ENCODE measurements at places on chromosomes 2 and 18. TPM values are rescaled to one million over a fixed set of nuclear protein-coding genes. Genes with fewer than 3 reads are reported as not detected.

DNA sequence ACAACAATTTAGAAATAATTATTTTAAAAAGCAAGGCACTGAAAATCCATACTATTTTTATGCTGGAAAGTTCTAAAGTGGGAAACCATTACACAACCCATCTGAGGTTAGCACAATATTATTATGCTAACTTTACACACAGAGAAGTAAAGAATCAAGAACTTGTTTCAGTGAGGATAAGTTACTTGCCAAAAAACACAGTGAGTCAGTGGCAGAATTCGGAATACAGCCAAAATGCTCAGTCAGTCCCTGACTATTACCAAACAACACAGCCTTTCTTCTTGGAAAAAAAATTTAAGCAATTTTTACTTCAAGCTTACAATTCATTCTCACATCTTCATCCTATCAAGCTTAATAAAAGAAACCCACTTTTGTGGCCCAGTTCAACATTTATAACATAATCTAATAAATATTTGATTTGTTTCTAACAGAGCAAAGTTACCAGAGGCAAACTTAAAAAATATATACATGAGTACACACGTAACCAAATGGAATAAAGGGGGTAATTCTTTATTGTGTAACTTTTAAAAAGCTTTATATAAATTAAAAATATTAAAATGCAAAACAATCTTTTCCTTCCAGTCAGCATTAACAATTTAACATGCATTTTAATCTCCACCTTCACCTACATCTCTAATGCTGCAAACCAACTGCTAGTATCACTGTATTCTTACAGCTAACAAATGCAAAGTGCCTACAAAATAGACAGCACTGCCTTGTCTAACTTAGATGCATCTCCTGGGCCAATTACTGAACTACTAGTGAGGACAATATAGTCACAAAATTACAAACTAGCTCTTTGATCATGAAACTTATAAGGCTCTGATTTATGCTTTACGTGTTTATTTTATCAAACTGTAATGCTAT lies 55.2 kb downstream of the CCDC88A start:
- peak; percentile 36 for DNase-seq

- DNase-seq: no peak
Observed at GRCh38 chr2:239917957-239918481, 107.1 kb downstream of the NDUFA10 start.

CNTNAP5 gene
- total RNA-seq: not detected

GRCh38 chr18:11948852-11949523 lies 32.3 kb upstream of the IMPA2 start:
- DNase-seq: no peak

ITGA4 gene
- 0.18 TPM for total RNA-seq

RAPGEF4 gene
- total RNA-seq: not detected

- DNase-seq: peak; percentile 89
Observed at GRCh38 chr2:241701399-241702154, at the start of gene ING5. Gene ING5, plus strand, starts transcription at chr2:241702039. Its CDS starts 27 bp downstream, at chr2:241702066.

TTC32 gene
- total RNA-seq: 9.0 TPM

DNA sequence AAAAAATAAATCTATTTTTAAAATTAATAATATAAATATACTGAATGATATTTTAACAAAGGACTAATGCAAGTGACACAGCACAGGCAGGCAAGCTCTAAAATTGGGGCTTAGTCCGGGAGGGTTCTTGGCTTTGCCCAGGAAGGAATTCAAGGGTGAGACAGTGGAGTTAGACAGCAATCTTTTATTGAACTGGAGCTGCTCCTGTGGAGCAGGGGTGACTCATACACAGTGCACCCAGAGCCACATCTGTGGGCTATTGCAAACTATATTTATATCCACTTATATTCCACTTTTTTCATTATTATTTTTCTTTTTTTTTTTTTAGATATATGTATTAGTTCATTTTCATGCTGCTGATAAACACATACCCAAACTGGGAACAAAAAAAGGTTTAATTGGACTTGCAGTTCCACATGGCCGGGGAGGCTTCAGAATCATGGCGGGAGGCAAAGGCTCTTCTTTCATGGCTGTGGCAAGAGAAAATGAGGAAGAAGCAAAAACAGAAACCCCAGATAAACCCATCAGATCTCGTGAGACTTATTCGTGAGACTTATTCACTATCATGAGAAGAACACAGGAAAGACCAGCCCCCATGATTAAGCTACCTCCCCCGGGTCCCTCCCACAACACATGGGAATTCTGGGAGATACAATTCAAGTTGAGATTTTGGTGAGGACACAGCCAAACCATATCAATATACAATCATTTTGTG lies 437.1 kb downstream of the BCL11A start:
- DNase-seq: no peak

GRCh38 chr2:85936421-85937068 lies 47.8 kb upstream of the ST3GAL5 start:
- no peak for DNase-seq

DNA sequence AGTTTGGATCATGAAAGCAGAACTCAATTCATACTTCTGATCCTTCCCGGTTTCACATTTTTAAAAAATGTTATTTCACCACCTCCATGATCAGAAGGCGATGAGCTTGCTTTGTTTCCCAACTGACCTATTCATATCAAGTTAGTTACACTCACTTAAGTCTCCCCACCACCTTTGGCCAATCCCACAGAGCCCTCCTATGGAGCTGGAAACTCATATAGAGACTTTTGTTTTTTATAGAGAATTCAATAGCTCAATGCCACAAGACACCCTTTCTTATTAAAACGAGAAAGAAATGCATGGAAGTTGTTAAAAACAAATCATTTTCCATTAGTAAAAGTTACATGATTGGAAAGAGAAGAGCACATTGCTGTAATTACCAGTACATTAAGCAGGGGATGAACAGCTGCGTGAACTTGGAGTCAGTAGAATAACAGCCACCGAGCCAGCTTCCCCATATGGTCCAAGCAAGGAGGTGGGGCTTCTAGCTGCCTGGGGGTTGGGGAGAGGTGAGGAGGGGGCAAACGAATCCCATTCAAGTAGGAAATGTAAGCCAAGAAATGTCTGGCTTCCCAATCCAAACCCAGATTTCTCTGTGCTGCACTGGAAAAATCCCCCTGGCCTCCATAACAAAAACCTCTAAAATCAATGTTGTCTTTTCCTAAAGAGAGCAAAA lies 614.5 kb downstream of the IRS1 start:
- DNase-seq: no peak

DNA sequence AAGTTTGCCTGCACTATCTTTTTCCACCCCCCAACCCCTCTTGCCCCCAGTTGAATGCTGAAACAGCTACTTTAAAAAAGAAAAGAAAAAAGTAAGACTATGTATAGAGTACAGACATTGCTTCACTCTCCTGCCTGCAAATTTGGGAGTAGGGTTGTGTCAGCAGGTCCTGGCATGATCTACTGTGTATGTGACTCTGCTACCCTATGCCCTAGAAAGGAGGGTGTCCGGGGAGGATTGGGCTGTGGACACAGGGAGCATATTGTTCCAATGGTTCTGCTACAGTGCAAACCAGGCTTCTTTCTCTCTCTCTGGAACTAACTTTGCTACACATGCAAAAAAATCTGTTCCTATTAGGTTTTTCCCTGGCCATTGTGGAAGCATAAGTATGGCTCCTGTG lies 9.9 kb upstream of the ZEB2 start:
- DNase-seq: no peak

DNA sequence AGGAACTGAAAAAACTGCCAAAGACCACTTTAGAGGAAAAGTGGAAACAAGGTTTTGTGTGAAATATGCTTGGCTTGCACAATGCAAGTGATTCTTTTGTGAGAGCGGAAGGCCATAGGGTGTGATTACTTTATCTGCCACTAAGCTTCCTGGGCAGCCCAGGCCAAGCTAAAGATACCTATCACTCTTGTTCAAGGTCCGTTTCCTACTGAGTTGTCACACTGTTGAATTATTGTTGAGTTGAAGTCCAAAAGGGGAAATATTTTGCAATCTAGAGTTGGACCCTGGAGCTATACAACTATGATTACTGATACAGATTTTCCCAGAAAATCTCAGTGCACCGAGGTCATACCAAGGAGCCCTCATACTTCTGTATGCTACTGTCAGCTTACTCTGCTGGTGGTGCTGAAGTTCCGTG lies 72.7 kb upstream of the CTAGE1 start:
- no peak for DNase-seq

DNA sequence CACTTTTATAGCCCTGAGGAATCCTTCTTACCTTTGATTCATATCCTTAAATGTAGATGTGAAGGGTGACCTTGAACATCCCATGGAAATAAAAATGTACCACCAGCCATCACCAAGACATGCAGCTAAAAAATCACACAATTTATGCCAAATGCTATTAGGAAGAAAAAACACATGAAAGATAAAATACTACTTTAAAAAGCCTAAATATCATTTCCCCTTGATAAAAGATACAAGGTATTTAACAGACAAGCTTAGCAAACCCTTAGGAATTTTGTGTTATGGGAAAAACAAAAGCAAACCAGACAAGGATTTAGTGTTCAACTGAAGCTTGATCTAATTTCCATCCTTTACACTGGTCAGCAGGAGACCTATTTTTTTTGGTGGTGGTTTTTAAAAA lies 255.0 kb downstream of the ICOS start:
- DNase-seq: no peak

GRCh38 chr2:64179582-64180321 lies 35.5 kb upstream of the PELI1 start:
- DNase-seq: no peak

STARD6 gene
- not detected for total RNA-seq

DNA sequence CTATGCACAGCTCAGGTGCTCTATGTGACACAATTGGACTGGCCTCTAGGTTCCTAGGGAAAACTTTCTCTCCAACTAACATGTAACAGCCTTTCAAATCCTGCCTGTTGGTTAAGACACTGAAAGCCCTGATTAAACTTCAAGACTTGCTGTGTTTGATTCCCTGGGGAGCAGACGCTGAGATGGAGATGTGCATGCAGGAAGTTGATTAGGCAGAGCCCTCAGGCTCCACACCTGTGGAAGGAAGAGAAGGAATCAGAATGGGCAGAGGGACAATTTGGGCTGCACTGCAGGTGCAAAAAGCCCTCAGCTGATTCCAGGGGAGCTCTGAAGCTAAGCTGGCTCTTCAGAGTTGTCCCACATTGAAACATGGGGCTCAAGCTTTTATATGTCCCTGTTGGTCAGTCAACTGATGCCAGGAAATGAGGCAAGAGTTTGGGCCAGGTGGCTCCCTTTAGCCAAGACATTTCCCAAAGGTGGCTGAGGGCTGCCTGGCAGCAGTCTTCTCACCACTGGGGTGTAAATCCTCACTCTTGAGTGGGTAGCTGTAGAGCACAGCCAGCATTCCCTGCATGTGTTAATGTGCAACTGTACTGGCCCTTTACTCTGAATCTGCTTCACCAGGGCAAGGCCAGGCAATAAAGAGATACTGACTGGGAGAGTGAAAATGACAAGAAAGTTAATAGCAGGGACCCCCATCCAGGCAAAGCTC lies 199.5 kb upstream of the DDX18 start:
- no peak for DNase-seq

DNA sequence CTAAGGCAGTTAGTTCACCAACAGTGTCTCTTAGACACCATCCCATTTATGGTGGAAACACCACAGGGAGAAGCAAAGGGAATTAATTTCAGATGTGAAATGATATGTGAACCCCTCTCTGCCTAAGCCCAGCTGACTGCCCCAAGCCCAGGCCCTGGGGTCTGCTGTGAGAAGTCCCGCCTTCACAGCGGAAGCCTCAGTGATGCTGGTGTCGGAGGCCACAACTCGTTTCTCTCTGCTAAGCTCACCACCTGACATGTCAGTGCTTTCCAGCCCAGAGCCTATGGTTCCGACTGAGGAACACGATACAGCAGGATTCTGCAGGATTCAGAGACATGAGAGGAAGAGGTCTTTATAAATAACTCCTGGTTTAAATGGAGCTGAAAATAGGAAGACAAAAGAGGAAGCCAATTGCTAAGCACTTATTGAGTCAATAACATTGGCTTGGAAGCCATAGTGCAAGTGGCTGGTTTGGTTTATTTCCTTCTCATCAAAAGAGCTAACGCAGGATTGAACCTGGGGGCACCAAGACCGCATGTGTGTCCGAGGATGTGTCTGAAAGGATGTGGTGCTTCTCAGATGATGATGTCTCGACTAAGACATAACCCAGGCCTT lies 21.9 kb upstream of the LOXHD1 start:
- no peak for DNase-seq

GRCh38 chr2:153057743-153058142 lies 339.3 kb downstream of the ARL6IP6 start:
- no peak for DNase-seq

- DNase-seq: no peak
Observed at GRCh38 chr2:150027164-150027563, 439.6 kb upstream of the MMADHC start.

GRCh38 chr2:140643761-140644187 lies 1487.0 kb downstream of the LRP1B start:
- no peak for DNase-seq

RAD51AP2 gene
- not detected for total RNA-seq

CTNNA2 gene
- total RNA-seq: 0.41 TPM

GRCh38 chr2:101150306-101151145 lies 656 bp downstream of the TBC1D8 start:
- DNase-seq: peak; percentile 67

CAD gene
- total RNA-seq: 69.6 TPM

DNA sequence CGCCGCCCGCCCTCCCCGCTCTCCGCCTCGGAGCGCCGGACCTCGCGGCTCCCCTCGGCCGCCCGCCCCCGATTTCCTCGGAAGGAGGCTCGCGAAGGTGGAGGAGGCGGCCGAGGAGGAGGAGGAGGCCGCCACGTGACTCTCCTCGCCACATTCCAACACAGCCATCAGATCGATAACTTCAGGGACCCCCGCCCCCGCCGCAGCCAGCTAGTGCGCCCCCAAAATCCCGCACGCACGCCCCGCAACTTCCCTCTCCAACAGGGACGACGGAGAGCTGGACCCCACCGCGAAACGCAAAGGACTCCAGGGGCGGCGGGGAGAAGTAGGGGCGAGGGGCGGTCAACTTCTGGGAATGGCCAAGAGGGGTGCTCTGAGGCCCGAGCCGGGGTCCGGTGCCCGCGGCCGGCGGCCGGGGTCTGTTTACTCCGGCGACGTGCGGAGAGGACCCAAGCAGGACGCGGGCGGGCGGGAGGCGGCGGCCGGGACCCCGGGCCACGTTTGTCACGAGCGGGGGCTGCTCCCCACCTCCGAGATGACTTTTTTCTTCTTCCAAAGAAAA lies 2.0 kb downstream of the ZNF521 start:
- DNase-seq: no peak

- no peak for DNase-seq
Observed at GRCh38 chr18:2306606-2307005, 264.7 kb downstream of the METTL4 start.

CCDC141 gene
- 0.20 TPM for total RNA-seq

DNA sequence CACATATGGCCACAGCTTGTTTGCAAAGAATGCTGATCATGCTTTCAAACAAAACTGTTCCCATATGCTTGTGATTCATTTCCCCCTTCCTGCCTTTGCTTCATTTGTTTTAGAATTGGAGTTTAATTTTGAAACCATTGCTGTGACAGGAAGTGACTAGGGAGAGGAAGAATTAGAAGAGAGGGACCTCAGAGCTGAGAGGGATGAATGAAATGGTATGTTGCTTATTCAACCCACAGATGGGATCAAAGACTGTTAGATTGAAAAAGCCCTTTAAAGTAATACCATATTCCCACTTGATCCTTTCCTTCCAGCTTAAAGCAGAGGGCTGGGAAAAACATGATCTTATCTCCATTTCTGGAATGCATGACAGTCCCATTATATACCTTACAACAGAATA lies 106.2 kb upstream of the RNF152 start:
- no peak for DNase-seq

PAIP2B gene
- total RNA-seq: 1.1 TPM

- no peak for DNase-seq
Observed at GRCh38 chr2:215765729-215766360, 247.5 kb downstream of the MREG start.
